Occipital lobe (tissue), 3 donors: ENCODE measurements at places on chromosomes 3 and 15.
A peak's percentile ranks its signal among the peaks of the same experiment; 100 is the strongest.

GRCh38 chr3:184755315-184755731 lies 43.5 kb upstream of the MAGEF1 start:
- no peak for DNase-seq

- no peak for DNase-seq
Measured at GRCh38 chr15:38611228-38611627, 46.6 kb upstream of the RASGRP1 start.

DNA sequence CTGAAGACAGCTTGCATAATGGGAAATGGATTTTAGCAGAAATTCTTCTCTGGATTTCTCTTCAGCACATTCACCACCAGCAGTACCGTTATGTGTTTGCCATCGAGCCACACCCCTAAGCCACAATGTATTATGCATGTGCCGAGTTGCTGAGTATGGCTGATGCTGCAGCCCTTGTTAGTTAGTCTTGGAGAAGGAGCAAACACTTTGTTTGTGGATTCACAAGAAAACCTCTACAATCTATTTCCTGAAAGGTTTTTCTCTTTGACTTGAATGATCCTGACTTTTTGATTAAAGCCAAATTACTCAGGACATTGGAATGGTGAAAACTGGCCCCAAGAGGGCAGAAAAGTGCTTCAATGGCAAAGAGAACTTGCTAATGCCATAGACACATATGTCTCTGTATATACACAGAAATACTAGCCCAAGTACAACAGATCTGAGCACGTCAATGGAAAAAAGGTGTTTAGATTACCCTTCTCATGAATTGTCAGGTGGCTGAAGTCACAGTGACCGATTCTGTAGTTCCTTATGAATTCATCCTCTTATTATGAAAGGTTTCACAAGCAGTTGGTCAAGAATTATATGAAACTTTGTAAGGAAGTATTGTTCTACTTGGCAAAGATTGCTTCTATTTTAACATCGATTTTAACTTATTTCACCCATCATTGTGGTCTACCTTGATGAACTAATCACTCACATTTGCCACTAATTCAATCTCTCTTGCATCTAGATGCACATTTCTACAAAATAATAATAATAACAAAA lies 103.0 kb downstream of the P3H2 start:
- DNase-seq, result no peak

GRCh38 chr15:45631776-45632175 lies 3.1 kb upstream of the SQOR start:
- no peak for DNase-seq

DNA sequence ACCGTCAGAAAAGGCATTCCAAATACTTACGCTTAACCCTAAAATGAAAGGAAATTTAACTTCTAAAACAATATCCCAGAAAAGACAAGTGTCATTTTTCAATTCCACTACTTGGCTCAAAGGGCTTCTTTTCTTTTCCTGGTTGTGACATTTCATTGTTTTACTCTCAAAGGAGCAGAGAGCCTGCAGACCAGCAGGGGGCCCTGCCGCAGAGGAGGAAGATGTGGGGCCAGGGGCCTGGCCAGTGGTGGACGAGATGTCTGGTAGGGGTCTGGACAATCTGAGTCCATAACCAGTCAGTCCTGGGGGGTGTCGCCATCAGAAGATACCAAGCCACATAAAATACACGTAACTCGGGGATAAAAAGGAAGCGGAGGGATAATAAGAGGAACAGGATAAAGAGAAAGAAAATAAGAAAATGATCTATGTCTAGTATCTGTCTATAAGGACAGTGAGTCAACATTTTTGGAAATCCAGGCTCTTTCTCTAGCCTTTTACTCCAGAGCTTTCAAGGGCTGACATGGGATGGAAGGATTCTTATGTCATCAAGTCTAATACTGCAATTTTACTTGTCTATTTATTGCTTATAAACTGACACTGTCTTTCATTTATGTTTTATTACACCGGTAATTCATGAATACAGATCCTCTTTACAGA lies 54.2 kb upstream of the ARHGEF3 start:
- DNase-seq, result peak; percentile 14
